Astrocyte of the hippocampus (primary cell): ENCODE measurements at places on chromosomes 4 and X.
A peak's percentile ranks its signal among the peaks of the same experiment; 100 is the strongest.

DNA sequence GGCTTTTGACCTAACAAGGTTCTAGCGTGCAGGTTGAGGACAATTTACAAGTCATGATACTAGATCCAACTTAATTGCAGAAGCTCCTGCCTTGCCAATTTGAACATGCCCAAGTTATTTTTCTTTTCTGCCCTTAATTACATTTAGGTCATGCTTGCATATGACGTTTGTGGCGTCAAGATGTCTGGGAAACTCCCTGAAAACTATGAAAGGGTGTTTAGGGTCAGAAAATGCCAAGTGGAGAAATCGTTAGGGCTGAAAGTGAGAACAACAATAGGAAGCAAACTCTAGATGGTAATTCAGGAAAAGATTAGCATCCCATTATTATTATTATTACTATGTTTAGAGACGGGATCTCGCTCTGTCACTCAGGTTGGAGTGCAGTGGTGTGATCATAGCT is 38.2 kb upstream of the PLAC8 start:
- DNase-seq, result no peak

GRCh38 chr4:77142646-77143028 is 14.4 kb upstream of the CCNG2 start:
- DNase-seq, result no peak

- DNase-seq, result no peak
Observed at GRCh38 chr4:17665852-17666251, 51.4 kb downstream of the MED28 start.

DNA sequence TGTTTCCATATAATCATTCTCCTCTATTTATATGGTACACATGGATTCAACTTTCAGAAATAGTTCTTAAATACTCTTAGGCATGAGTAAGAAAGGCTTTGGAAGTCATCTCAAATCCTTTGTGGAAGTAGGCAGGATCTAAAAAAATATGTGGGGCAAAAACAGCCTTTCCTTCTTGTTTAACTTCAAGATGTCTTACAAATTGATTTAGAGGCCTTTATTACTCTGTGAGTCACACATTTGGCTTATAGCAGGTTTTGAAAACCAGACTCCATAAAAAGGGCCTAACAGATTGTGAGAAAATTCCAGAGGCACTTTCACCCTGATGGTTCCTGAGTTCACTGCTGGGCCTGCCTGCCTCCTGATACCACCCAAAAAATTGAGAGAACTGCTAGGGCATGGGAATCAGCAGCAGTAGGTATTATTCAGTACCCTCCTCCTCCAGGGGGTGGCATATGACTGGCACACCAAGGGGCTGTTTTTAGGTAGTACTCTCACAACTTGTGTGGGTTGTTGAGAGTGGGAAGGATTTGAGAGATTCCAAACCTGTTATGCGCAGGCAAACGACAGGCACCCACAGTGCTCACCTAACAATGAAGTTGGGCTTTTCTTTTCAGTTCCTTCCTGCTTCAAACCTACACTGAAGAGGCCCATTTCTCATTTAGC is 162.7 kb upstream of the MBNL3 start:
- peak; percentile 9 for DNase-seq
